ENCODE measurements at places on chromosomes 16 and 17.

- DNase-seq: no peak
These were observed 11.1 kb downstream of the SPPL2C start for GRCh38 chr17:45855691-45856336.

DNA sequence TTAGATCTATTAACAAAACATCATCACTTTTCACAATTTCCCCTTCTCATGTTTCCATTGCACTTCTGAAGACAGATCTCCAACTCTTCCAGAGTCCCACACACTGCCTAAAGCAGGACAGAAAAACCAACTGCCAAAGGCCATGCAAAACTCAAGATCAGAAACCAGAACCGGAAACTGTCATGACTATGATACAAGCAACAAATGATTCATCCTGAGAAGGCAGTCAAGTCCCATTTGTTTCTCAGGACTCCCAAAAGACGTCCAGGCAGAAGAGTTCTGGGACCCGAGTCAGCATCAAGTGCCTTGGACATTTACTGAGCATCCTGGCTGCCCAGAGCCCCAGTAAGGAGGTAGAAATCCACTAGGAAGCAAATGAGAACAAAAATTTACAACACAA lies 38.8 kb downstream of the ERN1 start:
- no peak for DNase-seq

DNA sequence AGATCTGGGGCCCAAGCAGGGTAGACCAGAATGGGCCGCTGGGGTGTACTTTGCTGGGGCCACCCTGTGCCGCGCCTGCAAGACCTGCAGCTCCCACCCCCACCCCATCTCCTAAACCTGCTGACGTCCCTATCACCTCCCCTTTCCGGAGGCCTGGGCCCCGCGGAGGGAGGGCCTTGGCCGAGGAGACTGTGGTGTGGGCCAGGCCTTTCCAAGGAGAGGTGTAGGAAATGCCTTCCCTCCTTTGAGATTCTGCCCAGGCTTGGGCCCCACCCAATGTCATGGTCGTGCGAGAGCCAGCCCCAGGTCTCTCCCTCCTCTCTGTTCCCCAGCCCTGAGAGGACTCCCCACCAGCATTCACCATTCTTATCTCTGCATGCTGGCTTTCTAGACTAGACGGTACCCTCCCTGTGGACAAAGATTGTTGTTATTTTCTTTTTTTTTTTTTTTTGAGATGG lies 3.9 kb upstream of the WFIKKN2 start:
- DNase-seq: no peak

DNA sequence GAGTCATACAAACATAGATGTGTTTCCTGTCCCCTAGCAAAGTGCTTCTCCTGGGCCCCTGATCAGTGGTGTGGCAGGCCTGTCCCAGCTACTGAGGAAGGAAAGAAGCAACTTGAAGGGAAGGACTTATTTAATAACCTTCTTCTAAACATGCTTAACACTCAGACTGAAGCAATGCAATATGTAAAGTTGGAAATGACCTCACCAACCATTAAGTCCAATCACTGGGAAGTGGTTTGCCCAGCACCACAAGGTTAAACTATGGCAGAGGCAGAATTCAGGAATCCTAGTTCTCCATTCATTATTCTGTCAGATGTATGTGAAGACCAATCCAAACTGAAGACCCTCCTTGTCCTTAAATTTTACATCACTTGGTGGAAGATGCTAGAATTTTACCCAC lies 39.1 kb downstream of the CENPV start:
- no peak for DNase-seq

DNA sequence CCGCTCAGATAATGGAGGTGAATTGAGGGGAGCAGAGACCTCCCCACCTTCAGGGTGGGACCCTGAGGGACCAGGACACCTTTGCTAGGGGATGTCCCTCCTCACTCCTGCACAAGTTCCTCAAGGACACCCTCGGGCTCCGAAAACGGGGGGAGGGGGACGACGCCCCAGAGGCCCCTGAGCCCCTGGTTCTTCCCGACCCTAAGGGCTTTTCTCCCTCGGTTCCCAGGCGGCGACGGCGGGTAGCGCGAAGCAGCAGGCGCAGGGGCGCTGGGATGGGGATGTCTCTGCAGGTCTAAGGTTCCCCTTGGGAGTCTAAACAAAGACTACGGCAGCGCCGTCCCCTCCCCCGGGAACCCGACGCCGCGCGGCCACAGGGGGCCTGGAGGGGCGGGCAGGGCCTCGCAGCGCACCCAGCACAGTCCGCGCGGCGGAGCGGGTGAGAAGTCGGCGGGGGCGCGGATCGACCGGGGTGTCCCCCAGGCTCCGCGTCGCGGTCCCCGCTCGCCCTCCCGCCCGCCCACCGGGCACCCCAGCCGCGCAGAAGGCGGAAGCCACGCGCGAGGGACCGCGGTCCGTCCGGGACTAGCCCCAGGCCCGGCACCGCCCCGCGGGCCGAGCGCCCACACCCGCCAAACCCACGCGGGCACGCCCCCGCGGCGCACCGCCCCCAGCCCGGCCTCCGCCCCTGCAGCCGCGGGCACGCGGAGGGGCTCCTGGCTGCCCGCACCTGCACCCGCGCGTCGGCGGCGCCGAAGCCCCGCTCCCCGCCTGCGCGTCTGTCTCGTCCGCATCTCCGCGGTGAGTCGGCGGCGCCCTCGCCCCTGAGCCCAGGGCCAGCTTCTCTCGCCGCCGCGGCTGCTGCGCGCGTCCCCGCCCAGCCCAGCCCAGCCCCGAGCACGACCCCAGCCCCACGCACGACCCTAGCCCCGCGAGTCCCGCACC lies 36.7 kb upstream of the NDRG4 start:
- DNase-seq: no peak

- no peak for DNase-seq
These were observed 13.4 kb downstream of the ITGAL start for GRCh38 chr16:30485818-30486436.
